ENCODE measurements at places on chromosomes 11 and 22.
A peak's percentile ranks its signal among the peaks of the same experiment; 100 is the strongest.

- DNase-seq, result no peak
Observed at GRCh38 chr11:60766547-60766946, 9.9 kb downstream of the MS4A15 start.

DNA sequence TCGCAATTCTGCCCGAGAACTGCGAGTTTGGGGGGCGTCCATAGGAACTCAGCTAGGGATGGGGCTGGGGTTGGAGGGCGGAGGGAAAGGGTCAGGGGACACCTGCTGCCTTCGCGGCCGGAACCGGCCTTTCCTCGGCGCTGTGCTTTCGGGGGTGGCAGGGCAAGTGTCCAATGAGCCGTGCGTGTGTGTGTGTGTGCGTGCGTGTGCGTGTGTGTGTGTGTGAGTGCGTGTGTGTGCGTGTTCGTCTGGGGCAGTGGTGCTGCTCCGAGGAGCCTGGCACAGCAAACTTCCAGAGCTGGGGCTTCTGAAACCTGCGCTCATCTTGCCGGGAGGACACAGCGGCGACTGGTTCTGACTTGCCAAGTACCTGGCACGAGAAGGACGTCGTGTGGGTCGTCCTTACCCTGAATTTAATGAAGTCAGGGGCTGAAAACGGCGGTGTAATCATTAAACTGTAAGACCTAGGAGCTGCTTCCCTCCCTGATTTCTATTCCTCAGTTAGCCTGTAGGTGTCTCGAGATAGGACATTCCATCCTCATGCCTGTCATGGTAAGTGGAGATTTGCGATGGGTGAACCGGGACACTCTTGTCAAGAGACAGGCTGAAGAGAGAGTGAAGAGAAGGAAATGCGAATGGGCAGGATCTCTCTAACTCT is 27.0 kb upstream of the AMOTL1 start:
- peak; percentile 74 for DNase-seq

DNA sequence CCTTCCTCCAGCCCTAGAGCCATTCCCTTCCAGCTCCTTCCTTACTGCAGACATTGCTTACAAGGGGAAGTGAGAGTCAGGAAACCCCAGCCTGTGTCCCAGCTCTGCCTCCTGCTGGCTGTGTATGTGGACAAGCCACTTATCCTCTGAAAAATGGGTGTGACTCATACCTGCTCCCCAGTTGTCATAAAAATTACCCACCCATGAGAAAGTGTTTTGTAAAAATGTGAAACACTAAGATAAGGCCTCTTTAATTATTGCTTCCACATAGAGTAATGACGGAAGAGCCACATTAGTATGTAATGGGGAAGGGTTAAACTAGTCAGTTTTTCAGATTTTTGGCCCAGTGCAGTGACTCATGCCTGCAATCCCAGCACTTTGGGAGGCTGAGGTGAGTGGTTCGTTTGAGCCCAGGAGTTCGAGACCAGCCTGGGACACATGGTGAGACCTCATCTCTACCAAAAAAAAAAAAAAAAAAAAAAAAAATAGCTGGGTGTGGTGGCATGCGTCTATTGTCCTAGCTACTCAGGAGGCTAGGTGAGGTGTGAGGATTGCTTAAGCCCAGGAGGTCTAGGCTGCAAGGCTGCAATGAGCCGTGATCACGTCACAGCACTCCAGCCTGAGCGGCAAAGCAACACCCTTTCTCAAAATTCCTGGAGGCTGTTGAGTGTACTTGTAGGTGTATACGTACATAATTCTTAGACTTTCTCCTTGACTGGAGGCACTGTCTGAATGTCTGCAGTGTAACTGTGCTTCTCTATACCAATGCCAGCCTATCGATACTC is 84.9 kb downstream of the CTTN start:
- no peak for DNase-seq

DNA sequence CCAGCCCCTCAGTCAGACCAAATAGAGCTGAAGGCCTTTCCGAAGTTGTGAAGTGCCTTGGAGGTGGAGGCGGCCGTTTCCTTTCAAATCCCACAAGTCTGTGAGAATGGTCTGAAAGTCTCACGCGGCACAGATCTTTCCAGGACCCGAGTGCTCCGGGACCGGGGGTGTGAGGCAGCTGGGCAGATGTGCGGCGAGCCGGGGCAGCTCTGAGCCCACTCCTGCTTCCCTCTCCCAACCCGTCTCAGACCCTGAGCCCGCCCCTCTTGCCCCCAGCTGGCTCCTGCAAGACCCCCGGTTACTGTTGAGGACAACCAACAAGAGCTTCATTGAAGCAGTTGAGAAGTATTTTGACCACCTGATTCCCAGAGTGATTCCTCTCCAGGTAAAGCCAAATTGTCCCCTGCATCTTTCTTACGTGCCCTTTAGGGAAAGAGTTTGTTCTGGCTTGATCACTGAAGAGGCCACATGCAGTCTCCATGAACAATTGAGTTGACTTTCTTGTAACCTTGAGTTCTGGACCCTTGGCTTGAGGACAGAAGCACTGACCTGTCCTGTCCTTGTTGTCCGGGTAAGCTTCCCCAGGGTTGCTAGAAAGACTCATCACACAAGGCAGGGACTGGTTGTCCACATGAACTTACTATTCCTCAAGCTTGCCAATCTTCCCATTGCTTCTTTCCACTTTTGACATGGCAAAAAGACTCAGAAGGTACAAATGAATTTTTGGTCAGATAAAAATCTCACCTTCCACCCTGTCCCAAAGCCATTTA is 7.5 kb downstream of the GLB1L3 start:
- DNase-seq, result no peak
